ENCODE measurements at places on chromosomes 5 and 9. TPM values are rescaled to one million over a fixed set of nuclear protein-coding genes. Genes with fewer than 3 reads are reported as not detected.

CD14 gene
- total RNA-seq = 0.23 TPM

CTSV gene
- 0.45 TPM for total RNA-seq

SKP2 gene
- total RNA-seq = 37.9 TPM

LMBRD2 gene
- 14.4 TPM for total RNA-seq

SLC6A18 gene
- total RNA-seq = not detected

FAM153A gene
- 37.5 TPM for total RNA-seq

ORM2 gene
- not detected for total RNA-seq

SLC4A9 gene
- total RNA-seq = 0.43 TPM

SPATA31C1 gene
- not detected for total RNA-seq

TAF1L gene
- total RNA-seq = 0.05 TPM

PTPN3 gene
- 0.35 TPM for total RNA-seq

CCL19 gene
- total RNA-seq = not detected

BAAT gene
- total RNA-seq = not detected

FSTL4 gene
- total RNA-seq = not detected

THG1L gene
- total RNA-seq = 11.4 TPM

FAT2 gene
- not detected for total RNA-seq

TMC1 gene
- not detected for total RNA-seq

MAMDC2 gene
- not detected for total RNA-seq

FCHSD1 gene
- total RNA-seq = 69.8 TPM

CCDC192 gene
- not detected for total RNA-seq

PCDHB10 gene
- total RNA-seq = not detected

SOHLH1 gene
- not detected for total RNA-seq

OR2K2 gene
- total RNA-seq = not detected

DMRT3 gene
- not detected for total RNA-seq

JAK2 gene
- total RNA-seq = 30.0 TPM

ENTREP1 gene
- not detected for total RNA-seq

RAB24 gene
- total RNA-seq = 46.6 TPM

Measured in activated CD4-positive, alpha-beta memory T cell treated with anti-CD3 and anti-CD28 coated beads, Interleukin-2, amount 10 ng/mL, durations not matched to agents 7 days and 5 days (primary cell).